T1000 (cell line): ENCODE measurements at places on chromosomes 3 and 15.

- no peak for DNase-seq
Observed at GRCh38 chr3:105853801-105854432, 14.9 kb downstream of the CBLB start.

GRCh38 chr15:57591822-57592367, at the start of gene MYZAP:
TSS of gene MYZAP (plus strand) at chr15:57591904. CDS start at chr15:57592035, 131 bp downstream.
- DNase-seq, result no peak

DNA sequence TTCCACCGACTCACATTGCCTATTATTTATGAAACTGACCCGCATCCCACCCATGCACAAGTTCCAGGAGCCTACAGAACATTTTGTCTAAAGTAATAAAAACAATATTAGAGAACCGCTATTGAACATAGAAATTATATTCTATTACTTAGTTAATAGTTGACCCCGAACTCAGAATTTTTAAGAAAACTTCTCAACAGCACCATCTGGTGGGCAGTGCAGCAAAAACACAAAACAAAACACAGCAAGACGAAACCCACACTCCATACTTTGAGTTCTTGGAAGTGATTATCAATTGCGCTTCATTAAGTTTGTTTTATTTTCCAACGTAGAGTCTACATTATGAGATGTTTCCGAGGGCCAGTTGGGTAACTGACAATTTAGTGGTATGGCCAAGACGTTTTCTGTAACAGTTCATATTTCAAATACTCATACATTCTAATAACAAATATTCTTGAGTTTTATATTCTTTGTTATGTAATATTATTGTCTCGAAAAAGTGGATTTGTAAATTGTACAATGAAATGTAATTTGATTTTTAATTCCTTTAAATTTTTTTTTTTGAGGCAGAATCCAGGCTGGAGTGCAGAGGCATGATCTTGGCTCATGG, 24.0 kb upstream of the C3orf70 start:
- DNase-seq, result no peak

GRCh38 chr3:119976214-119976613, 118.0 kb downstream of the GSK3B start:
- DNase-seq, result no peak

GRCh38 chr3:174397848-174398247, 461.3 kb upstream of the NAALADL2 start:
- no peak for DNase-seq

- DNase-seq, result no peak
Observed at GRCh38 chr3:136093771-136094170, 102.4 kb downstream of the MSL2 start.

DNA sequence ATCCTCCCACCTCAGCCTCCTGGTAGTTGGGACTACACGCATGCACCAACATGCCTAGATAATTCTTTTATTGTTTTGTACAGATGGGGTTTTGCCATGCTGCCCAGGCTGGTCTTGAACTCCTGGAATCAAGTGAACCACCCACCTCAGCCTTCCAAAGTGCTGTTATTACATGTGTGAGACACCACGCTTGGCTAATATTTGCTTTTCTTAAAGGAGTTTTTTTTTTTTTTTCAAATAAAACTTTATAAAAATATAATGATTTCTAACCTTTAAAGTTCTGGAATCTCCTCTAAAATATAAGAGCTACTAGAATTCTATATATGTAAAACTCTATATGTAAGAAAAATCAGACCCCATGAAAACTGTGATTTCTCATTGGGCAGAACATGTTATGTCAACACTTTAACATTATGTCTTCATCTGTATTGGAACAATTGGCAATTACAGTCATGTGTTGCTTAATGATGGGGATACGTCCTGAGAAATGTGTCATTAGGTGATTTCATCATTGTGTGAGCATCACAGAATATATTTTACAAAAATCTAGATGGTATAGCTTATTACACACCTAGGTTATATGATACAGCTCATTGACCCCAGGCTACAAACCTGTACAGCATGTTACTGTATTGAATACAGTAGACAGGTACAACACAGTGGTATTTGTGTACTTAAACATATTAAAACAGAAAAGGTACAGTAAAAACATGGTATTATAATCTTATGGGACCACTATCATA, 377.0 kb downstream of the PLCL2 start:
- DNase-seq, result no peak

DNA sequence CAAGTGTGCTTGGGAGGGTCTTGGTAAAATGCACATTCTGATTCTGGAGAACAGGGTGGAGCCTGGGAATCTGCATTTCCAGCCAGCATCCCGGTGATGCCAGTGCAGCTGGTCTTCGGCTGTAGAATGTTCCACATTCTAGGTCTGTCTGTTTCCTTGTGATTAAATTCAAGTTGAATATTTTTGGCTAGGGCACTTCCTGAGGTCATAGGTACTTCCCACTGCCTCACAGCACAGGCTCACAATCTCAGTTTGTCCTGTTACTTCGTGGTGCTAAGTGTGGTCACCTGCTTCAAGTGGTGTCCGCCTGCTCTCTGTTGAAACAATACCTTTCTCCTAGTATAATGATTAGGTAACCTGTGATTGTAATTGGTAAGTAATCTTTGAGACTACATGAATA, 40.1 kb downstream of the FLNB start:
- DNase-seq, result no peak

DNA sequence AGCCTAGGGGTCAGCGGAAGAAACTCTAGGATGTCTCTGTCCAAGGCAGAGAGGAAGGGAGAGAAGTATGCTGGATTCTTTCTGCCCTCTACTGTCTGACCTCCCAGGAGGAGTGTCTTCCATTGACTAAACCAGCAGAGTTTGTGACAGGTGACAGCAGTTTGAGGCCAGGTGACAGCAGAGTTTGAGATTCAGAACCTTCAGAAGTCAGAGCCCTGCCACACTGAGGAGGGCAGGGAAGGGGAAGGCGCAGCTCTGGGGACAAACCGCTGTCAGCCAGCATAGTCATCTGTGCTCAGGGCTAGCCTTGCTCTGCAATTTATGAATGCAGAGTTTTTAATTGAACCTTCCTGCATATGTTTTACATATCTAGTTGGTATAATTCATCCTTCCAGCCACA, 12.3 kb downstream of the NRROS start:
- DNase-seq, result no peak

DNA sequence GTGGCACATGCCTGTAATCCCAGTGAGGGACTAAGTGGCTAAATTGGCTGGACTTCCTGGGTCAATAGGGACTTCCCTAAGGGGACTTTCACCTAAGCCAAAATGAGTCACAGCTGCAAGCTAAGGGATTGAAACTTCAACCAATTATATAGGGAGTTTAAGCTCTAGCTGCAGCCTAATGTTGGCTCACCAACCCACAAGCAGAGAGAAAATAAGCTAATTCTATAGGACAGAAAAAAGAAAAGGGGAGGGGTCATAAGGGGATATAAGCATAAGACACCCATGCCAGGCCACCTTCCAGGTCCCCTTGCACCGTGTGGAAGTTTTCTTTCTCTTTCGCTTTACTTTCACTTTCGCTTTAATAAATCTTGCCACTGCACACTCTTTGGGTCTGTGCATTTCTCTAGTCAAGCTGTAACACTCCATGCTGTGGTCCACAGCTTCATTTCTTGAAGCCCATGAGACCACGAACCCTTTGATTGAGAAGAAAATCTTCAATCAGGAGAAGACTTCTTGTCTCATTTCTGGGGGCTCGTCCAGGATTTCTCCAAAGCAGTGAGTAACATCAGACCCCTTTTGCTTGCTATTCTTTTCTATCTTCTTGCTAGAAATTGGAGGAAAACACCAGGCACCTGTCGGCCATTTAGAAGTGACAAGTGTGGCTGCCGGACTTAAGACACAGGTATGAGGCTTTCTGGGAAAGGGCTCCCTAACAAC, 192.3 kb downstream of the IGSF11 start:
- DNase-seq, result no peak

GRCh38 chr3:147369661-147370123, 36.7 kb downstream of the ZIC4 start:
- DNase-seq, result no peak

DNA sequence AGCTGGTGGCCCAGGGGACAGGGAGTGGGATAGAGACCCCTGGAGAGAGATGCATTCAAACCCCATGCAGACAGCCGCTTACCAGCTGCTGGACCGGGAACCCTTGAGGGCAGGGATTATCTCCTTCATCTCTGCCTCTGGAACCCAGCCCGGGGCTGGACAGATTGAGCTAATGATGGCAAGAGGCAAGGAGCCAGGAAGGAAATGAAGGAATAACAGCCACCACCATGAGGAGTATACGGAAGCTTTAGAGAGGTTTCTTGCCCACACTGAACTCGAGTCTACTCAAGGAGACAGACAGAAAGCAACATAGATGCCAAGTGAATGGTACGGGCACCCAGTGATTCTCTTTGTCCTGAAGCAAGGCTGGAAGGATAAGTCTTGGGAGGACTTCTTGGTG, 23.2 kb downstream of the HAPLN3 start:
- no peak for DNase-seq

DNA sequence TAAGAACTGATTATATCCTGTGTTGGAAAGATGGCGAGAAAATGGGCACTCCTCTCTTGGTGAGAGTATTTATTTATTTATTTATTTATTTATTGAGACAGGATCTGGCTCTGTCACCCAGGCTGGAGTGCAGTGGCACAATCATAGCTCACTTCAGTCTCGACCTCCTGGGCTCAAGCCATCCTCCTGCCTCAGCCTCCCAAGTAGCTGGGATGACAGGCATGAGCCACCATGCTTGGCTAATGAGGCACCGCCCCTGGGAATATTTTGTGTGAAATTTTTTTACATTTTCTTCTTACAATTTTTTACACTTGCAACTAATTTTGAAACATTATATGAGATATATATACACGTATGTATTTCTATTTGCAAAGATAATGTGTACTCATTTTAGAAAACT, 150.5 kb upstream of the PRR20G start:
- DNase-seq, result no peak

DNA sequence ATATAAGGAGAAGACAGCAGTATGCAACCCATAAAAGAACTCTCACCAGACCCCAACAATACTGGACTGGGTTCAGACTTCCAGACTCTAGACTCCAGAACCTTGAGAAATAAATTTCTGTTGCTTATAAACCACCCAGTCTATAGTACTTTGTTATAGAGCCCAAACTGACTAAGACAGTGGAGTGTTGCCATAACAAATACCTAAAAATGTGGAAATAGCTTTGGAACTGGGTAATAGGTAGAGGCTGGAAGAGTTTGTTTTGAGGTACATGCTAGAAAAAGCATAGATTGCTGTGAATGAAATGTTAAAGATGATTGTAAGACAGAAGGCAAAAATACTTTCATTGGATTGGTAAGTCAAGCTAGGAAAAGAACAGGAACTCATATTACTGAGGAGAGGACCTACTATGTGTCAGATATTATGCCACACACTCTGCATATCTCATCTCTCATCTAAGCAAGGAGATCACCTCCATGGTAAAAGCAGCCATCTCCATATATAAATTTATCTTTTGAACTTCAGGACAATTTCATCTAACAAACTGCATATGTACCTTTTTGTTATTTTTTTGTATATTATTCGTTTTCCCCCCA, 67.4 kb upstream of the FNDC3B start:
- no peak for DNase-seq

DNA sequence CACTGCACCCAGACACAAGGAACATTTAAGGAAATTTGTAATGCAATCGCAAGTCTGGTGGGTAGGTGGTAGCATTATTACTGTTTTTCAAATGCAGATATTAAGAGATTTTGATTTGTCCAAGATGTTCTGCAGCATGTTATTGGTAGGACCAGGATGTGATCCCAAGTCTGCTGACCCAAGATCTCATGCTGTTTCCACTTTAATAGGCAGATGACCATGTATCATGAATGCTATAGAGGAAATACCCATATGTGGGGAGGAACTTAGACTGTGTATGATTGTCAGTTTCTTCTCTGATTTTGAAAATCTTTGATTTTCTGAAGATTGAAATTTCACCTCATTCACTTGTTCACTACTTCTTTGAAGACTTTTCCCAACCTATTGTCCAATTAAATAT, 28.7 kb downstream of the ATP6V1A start:
- DNase-seq, result no peak

DNA sequence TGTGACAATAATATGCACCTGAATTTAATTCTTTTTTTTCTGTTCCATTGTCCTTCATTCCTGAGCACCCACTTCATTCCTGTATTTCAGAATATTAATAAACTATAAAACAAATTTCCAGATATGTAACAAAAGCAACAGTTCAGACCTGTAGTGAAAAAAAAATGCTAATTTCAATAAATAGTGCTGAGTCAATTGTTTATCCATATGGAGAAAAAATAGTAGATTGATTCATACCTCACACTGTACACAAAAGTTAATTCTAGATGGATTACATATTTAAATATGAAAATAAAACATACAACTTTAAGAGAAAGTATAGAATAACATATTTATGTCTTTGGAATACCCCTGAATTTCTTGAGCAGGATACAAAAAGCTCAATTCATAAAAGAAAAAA, 43.9 kb upstream of the KCNH8 start:
- DNase-seq, result no peak

DNA sequence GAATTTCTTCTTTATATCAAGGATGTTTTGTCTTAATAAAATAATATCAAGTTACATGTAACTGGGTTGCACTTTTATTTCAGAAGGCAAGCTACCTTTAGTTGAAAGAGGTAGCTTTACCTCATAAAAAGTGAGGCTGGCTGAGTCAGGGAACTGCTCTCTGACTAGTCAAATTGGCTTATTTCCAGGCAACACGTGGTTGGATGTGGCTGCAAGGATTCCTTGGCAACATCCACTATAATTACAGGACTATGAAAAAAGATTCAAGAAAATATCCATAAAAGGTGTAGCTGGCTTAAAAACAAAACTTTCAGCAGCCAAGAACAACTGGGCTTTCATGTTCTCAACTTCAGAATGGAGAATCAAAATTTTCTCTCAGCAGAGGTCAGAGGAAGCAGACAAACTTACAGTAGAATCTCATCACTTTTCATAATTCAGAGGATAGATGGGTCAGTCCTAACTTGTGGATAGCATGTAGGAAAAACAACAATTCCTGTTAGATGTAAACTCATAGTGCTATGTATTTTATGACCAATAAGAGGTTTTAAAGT, 779.1 kb downstream of the MECOM start:
- peak; percentile 37 for DNase-seq
